ENCODE measurements at places on chromosomes 4 and X. TPM values are rescaled to one million over a fixed set of nuclear protein-coding genes. Genes with fewer than 3 reads are reported as not detected.
A peak's percentile ranks its signal among the peaks of the same experiment; 100 is the strongest.

Gene P2RY4
- 0.31 TPM for total RNA-seq

Gene PPARGC1A
- total RNA-seq, result 80.8 TPM

Gene FAT4
- 11.3 TPM for total RNA-seq

Gene MEPE
- total RNA-seq, result not detected

Gene ADAMTS3
- 4.2 TPM for total RNA-seq

Gene FRMPD3
- total RNA-seq, result 0.25 TPM

Gene SPANXN4
- total RNA-seq, result not detected

Gene KIAA1210
- total RNA-seq, result 0.03 TPM

Gene TMPRSS11A
- total RNA-seq, result not detected

Gene ASB9
- total RNA-seq, result 2.6 TPM

Gene KLF8
- total RNA-seq, result 25.3 TPM

Gene TGIF2LX
- not detected for total RNA-seq

Gene WAS
- total RNA-seq, result 14.2 TPM

Gene USP17L27
- total RNA-seq, result not detected

Gene MAGEB3
- total RNA-seq, result not detected

Gene SSX3
- total RNA-seq, result not detected

Gene SPACA5
- not detected for total RNA-seq

Gene PLCXD1
- 11.0 TPM for total RNA-seq

Gene IL13RA2
- 0.31 TPM for total RNA-seq

Gene SYTL5
- total RNA-seq, result 0.69 TPM

Gene RBM47
- total RNA-seq, result 124 TPM

- no peak for DNase-seq
Observed at GRCh38 chrX:9737363-9737762, 28.3 kb downstream of the GPR143 start.

DNA sequence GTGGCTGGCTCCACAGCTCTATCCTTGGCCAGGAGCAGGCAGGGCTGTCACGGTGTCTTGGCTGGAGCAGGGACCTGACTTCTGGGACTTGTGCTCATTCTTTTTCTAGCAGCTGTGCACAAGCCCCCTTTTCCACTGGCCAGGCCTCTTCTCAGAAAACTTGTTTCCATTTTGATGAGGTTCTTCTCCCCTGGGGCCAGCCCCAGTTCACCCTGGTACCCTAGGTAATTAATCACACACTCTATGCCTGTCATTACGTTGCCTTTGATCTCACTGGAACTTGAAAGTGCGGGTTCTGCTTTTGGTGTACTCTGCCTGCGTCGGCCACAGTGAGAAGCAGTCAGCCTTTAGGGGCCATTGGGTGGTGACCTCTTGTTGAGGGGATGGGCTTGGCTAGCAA, 26.6 kb downstream of the DRD5 start:
- no peak for DNase-seq

- DNase-seq, result no peak
Observed at GRCh38 chr4:140944199-140944515, 188.0 kb upstream of the TBC1D9 start.

DNA sequence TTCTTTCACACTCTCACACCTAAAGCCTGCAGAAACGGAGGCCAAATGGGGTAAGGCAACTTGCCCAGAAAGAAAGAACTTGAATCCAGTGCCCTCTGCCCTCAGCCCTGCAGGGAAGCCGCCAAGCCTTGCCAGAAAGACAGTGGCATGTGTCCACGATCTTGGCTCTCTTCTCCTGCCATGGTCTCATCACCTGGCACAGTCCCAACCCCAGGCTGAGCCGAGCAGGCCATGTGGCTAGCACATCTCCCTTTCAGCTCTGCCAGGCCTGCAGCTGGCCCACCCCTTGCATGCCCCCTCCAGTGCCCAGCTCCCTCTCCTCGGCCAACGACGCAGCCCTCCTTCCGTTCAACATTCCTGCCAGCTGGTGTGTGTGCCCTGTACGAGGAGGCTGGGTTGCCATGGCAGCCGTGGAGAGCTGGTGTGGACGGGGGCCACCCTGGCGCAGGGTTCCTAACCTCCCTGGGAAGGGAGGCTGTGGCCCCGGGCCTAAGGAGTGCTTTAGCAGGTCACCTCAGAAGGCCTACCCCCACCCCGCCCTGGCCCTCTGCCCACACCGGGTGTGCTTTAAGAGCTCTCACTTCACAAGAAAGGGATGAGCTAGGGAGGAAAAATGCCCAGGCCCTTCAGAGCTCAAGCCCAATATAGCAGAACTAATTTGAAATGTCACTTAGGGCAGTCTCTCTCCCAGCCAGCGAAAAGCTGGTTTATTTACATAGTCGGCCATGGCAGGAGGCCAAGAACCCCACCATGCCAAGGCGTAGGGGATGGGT, 73.0 kb upstream of the PJA1 start:
- peak; percentile 69 for DNase-seq

GRCh38 chr4:70954032-70954431, 39.4 kb upstream of the DCK start:
- no peak for DNase-seq

DNA sequence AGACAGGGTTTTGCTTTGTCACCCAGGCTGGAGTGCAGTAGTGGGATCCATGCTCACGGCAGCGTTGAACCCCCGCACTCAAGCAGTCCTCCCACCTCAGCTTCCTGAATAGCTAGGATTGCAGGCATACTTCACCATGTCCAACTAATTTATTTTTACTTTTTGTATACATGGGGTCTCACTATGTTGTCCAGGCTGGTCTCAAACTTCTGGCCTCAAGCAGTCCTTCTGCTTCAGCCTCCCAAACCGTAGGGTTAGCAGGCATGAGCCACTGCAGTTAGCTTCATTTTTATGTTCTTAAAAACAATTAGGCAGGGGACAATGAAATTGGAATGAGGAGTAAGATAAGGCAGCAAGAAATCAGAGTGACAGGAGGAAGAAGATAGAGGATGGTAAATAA, 50.5 kb downstream of the RAP1GDS1 start:
- DNase-seq, result no peak

DNA sequence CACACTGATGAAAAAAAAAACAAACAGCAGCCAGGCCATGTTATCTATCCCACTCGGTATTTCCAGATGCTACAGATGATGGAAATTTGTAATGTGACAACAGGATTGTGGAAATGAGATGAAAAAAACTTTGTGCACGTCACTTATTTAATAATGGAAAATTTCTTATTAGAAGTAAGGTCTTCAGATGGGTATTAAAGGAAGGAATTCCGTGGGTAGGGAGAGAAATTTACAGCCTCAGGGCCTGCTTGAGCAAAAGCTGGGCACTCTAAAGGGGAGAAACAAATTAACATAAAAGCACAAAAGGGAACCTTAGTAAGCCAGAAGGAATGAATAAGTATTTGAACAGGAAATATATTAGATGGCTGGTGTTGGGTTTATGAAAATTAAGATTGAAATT, 4.2 kb upstream of the PKD2 start:
- no peak for DNase-seq

- peak; percentile 29 for DNase-seq
Observed at GRCh38 chr4:73446336-73446938, 10.4 kb downstream of the AFP start.

DNA sequence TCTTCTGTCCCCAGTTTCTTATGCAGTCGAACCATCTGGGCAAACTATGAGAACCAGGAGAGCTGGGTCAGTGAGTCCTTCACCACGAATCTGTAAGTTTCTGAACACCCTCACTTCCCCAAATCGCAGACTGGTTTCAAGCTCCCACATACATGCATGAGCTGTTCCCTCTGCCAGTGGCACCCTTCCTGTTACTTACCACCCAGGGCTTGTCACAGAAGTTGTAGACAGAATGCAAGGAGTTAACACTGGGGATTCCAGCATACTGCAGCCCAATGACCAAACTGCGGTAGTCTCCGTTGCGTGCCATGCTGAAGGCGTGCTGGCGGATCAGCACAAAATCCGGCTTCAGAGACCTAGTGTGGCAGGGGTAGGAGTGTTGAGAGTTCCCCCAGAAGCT, 14.6 kb downstream of the SYN1 start:
- no peak for DNase-seq

- no peak for DNase-seq
Observed at GRCh38 chrX:121641560-121641959, 594.1 kb downstream of the GLUD2 start.

- no peak for DNase-seq
Observed at GRCh38 chrX:135328421-135329005, 19.2 kb downstream of the ETDC start.

DNA sequence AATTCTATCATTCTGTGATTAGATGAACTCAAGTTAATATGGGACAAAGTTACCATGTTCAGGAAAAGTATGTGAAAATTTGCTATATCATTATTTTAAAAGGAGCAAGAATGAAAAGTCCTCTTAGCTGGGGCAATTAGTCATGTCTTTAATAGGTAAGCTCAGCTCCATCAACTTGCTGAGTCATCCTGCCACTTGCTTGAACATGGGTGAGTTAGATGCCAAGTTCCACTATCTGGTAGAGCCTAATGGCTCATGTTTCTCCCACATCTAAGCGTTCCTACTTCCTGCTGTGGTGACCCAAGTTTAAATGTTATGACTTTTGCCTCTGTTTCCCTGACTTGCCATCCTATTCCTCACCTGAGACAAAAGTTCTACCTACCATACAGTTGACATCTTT, 276.8 kb downstream of the ZNF674 start:
- no peak for DNase-seq

GRCh38 chrX:574830-575229, 55.8 kb upstream of the SHOX start:
- DNase-seq, result no peak

DNA sequence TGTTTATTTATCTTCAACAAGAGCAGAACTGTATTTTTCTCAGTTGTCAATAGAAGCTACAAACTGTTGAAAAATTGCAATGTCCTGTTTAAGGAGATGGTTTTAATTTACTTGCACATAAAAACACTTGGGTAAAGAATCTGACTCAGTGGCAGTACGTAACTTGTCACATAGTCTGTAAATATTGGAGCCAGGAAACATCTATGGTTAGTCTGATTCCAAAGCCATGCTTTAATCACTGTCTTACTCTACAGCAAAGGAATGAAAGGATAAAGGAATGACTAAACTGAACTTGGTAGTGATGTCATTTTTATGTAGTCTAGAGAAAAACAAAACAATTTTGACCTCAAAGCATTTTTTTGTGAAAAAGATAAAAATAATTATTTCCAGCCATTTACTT, 537.2 kb downstream of the STIM2 start:
- no peak for DNase-seq

DNA sequence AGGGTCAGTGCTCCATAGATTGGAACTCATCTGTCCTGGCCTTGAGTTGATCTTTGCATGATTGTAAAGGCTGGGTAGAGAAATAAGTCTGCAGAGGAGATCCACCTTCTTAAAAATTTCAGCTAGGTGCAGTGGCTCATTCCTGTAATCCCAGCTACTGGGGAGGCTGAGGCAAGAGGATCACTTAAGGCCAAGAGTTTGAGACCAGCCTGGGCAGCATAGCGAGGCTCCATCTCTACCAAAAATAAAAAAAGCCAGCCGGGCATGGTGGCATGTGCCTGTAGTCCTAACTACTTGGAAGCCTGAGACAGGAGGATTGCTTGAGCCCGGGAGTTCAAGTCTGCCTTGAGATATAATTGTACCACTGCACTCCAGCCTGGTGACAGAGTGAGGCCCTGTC, 476 bp upstream of the CXCR3 start:
- no peak for DNase-seq

- DNase-seq, result no peak
Observed at GRCh38 chr4:16292585-16292984, 66.3 kb upstream of the TAPT1 start.

- no peak for DNase-seq
Observed at GRCh38 chrX:108307132-108308085, 130.8 kb downstream of the COL4A6 start.

GRCh38 chr4:168028970-168029597, 63.3 kb upstream of the ANXA10 start:
- no peak for DNase-seq

DNA sequence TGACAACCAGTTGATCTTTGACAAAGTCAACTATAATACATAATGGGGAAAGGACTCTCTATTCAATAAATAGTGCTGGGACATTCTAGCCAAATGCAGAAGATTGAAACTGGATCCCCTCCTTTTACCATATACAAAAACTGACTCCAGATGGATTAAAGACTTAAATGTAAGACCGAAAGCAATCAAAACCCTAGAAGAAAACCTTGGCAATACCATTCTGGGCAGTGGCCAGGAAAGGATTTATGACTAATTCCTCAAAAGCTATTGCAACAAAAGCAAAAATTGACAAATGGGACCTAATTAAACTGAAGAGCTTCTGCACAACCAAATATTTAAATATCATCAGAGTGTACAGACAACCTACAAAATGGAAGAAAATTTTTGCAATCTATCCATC, 185.1 kb downstream of the NPNT start:
- DNase-seq, result no peak

- DNase-seq, result no peak
Observed at GRCh38 chrX:20300822-20301221, 34.1 kb upstream of the RPS6KA3 start.

DNA sequence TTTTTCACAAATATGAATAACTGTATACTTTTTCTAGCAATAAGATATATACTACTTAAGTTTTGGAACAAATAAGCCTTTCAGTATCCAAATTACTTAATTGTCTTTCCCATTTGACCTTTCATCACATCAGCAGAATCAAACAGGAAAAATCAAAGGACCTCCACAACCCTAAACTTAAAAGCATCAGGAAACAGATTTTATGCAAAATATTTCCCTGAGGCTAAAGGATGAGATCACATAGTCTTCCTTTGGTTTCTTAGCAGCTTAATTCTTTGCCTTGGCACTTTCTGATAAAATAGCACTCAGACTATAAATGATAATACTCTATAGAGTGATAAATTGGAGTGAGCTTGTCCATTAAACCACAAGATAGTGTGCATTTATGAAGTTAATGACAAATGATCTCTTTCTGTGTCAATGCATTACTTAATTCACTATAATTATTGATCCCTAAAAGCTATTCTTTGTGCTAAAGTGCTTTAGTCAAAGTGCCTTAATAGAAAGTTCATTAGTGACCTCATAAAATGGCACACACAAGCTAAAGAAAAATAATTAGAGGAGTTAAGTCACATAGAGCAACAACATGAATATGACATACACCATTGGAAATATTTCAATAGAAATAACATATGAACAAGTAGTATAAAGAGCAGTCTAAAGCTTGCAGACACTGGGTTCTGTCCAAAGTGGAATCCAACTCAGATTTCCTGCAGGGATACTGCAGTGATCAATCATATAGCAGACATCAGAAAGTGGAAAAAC, 15.7 kb upstream of the NDST3 start:
- no peak for DNase-seq

GRCh38 chrX:47574547-47575301, 7.5 kb upstream of the TIMP1 start:
- DNase-seq, result peak; percentile 58

GRCh38 chr4:48138936-48139335, 4.9 kb upstream of the TXK start:
- no peak for DNase-seq

DNA sequence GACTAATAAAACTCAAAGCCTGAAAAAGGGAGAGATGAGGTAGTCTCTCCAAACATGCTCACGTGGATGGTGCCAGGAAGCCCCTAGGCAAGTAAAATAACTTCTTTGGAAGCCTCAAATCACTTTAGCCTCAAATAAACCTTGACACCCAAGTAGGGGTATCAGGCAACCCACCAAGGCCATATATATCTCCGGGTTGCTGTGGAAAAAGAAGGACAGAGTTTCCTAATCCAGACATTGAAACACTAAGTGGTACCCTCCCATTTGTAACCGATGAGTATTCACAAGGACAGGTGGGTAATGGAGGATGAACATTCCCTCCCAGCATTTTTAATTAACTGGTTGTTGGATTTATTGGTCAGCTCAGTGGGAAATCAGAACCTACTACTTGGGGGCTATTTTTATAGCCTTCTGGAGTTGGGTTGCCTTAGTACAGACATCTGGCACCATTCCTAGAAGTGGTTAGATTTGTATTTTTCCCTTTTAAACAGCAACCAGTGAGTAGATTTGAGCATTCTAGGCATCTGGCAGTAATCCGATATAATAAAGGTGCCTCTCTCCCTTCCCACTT, 87.7 kb downstream of the GPC3 start:
- peak; percentile 45 for DNase-seq
